ENCODE measurements at places on chromosomes 3 and 15.

DNA sequence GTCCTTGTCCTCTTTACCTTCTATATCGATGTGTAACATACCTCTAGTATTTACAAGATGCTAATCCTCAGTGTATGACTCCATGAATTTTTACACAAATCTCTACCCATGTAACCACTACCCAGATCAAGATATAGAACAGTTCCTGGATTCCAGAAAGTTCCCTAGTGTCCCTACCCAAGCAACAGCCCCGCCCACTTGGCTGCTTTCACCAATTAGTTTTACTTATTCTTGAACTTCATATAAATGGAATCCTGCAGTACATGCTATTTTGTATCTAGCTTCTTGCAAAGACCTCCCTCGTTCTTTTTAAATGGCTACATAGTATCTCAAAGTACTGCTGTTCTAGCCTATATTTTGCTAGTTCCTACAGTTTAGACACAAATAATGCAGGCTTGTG, 33.0 kb downstream of the CD276 start:
- DNase-seq = no peak

DNA sequence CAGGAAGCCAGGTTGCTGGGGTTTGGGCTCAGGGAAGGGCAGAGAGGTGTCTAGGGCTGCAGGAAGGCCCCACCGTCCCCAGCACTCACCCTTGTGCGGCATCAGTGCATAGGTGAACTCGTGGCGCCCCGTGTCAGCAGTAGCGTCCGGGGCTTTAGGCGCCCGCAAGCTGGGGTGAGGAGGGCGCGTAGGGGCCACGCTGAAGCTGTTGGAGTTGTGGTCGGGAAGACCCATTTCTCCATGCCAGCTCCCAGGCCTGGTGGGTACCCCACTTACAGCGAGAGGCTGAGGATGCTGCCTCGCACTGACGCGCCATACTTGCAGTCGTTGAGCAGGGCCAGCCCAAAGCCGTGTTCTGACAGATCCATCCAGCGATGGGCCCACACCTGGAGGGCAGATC, 9.7 kb downstream of the NEIL1 start:
- DNase-seq = no peak

DNA sequence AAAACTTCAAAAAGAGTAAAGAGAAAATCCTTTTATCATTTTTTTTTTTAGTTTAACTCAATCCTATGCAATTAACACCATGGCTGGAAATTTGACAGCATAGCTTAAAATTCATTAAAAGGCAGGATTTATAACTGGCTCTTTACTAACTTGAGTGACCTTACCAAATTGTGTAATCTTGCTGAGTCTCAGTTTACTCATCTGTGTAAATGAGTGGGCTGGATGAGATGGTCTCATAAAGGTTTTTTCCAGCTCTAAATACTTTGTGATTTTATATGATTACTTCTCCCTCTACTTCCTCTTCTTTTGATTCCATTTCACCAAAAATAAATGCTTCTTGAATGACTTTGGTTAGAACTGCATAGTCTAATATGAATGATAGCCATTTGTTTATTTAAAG, 234.9 kb upstream of the SATB1 start:
- no peak for DNase-seq

DNA sequence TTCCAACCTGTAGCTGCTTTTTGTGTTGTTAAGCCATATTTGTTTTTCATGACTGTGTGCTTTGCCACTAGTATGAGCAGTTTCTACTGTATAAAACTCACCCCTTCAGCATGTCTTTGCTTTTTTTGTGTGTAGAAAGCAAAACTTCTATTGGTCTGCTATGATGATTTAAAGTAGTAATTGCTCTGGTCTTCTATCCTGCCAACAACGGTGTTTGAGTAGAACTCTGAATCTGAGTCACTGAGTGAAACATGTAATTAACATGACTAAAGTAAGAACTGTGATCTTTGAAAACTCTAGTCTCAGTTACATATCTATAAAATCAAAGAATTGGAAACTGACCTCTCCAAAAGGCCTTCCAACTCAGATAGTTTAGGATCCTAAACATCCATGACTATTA, 133.6 kb downstream of the TPRG1 start:
- DNase-seq = no peak

DNA sequence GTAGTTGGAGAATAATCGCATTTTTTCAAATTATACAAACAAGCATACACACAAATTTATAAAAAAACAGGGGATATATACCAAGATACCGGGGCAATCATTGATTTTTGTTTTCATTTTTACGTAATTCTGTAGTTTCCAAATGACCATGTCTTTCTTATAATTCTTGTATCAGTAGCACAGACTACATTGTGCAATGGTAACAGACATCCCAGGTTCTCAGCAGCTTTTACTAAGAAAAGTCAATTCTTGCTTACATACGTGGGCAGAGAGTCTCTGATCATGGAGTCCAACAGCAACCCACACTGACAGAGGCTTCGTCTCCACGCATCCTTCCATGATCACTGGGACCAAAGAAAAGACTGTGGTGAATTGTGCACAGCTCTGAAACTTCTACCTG, 441.3 kb downstream of the TBL1XR1 start:
- DNase-seq = no peak

DNA sequence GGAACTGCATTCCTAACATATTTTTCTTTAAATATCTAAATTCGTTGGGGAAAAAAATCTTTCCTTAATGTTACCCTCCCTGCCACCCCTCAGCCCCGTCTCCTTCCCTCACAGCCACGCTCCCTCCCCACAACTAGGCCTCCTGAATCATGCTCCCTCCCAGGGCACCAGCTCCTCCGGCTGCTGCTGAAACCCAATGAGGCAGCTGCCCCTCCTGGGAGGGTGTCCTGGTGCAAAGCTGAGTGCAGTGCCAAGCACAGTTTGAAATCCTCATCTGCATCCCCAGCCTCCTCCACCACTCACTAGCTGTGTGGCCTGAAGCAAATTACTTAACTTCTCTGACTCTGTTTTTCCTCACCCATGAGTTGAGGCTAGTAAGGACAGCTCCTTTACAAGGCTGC, 2.7 kb upstream of the NR2E3 start:
- no peak for DNase-seq

DNA sequence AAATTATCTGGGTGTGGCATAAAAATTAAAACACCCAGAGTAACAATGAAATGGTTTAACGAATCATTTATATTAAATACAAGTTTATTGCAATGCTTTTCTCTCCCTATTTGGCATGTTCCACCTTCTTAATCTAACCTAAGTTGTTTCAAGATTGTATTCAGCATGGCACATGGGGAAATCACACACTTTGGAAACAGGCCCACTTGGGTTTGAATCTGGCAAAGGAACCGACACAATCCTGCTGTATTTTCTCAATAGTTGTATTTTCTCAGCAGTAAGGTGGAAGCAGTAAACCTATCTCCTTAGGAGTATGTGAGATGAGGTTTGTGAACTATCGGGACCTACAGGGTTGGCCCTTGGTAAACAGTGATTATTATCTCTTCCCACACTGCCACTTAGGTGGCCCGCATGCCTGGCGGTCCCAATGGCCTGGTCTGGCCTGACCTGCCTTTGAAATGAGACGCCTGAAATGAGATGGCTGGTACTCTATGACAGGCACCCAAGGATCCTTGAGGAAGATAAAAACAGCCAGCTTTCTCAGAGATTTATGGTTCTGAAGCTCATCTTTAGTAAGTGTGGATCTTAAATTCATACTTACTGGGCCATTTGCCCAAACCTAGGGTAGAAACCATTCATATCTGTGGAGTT, 45.3 kb upstream of the VILL start:
- no peak for DNase-seq

DNA sequence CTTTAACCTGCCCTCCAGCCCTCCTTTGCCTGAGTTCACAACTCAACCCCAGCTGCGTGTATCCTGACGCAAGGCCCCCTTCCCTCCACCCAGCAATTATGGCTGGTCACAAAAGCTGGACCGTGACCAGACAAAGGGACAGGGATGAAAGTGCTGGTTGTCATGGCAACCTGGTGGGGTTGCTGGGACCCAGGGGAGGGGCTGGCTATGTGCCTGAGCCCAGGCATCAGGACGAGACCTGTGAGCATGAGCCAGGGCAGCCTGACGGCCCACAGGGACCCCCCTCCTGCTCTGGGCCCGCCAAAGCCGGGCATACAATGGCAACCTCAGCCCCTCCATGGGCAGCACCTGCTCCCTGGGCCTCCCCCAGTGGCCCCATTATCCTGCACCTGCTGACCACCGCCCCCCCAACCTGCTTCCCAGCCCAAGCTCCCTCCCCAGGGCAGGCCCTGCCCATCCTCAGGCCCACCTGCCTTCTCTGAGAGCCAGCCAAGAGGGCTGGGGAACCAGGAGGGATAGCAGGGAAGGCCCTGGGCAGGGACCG, 4.5 kb upstream of the DNAH1 start:
- DNase-seq = no peak

GRCh38 chr3:21524133-21524532, 226.9 kb downstream of the ZNF385D start:
- DNase-seq = no peak

DNA sequence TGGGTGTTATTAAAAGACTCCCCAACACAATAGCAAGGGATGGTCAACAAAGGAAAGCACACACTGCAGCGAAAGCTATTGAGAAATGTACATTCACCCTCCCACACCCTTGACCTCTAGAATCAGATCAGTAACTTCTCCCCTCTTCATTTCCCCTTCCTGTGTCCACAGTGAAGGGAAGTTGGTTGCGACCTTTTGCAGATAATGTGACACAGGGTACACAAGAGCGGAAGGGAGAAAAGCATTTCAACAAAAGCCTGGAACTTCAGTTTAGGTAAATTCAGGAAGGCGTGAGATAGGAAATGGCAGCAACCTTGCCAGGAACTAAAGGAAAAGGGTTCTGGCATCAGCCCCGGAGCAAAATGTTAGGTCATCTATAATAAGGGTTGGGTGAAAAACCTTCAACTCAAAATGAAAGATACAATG, 899.8 kb downstream of the MCTP2 start:
- DNase-seq = no peak

- no peak for DNase-seq
Measured at GRCh38 chr3:183868796-183869195, 15.9 kb downstream of the PARL start.

- DNase-seq = no peak
Measured at GRCh38 chr3:63768386-63768785, 50.7 kb upstream of the C3orf49 start.

DNA sequence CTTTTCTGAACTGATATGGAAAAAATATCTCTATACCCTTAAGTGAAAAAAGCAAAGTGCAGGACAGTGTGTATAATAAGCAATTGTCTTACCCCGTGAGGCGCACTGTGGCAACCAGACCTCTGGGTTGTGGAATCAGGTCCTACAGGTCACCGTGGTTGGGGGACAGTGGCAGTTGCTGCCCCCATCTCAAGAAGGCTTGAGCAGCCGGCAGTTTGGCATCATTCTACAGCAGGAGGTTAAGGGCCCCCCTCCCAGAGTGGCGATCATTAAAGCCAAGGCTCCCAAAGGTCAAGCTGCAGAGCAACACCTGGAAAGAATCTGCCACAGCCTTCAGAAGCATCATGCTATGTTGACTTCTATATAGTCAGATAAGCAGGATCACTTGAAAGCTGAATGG, 56.1 kb upstream of the HERC1 start:
- DNase-seq = no peak

GRCh38 chr3:125022206-125022605, 33.6 kb downstream of the HEG1 start:
- no peak for DNase-seq

GRCh38 chr3:48503401-48504050, 448 bp downstream of the SHISA5 start:
- no peak for DNase-seq

DNA sequence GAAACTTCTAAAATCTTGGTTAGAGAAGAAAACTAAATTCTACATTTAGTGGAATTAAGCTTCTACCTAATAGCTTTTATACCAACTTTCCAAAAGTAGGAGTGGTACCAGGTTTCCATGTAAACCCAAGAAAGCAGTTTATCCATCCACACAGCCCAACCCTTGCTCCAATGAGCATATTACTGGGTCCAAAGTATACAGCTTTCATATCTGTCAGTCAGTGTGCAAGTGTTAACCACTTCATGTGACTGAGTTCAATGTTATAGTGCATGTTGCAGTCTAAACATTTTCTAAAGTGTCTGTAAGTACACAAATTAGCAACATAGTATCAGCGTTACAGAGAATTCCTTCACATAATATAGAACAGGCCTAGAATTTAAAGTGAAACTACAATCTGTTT, 73.2 kb downstream of the C3orf70 start:
- DNase-seq = no peak

- no peak for DNase-seq
Measured at GRCh38 chr15:44188795-44189194, 6.3 kb downstream of the FRMD5 start.

DNA sequence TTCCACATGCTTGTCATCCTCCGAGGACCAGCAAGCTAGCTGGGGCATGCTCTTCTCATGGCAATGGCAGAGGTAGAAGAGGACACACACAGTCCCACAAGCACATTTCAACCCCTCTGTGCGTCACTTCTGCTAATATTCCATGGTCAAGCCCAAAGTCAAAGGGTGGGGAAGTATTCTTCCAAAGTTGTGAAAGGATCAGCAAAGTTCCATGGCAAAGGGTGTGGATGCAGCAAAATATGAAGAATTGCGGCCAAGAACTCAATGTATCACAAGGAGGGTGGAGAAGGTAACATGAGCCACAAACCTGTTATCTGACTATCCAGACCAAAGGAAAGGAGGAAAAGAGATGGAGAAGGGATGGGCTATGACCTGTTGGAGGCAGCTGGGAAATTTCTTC, 71.2 kb upstream of the SNRK start:
- DNase-seq = no peak

DNA sequence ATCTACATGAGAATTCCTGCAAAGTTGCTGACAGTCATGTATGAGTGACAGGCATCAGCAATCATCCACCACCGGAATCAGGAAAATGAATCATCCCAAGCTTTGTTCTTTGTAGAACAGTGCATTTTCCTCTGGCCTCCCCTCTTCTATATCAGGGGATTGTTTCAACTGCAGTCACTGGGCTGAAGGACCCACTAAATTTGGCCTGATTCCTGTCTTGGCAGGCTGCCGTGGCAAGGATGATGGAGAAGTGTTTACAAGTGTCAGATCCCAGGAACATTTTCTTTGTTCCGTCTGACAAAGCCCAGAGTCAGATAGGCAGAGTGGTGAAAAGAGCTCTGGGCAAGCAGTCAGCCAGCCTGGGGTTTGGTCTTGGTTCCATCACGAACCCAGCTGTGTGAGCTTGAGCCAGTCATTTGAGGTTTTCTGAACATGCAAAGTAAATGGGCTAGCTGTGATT, 175.1 kb upstream of the TSC22D2 start:
- DNase-seq = no peak

GRCh38 chr3:55467099-55467498, 20.0 kb downstream of the WNT5A start:
- no peak for DNase-seq

Data from cortex of kidney (tissue), 1 donor.